ENCODE measurements at places on chromosomes 3 and 15.

GRCh38 chr3:52182196-52182595 is 15.8 kb upstream of the ALAS1 start:
- DNase-seq = no peak

GRCh38 chr3:158794936-158795518 is 6.8 kb upstream of the MFSD1 start:
- DNase-seq = no peak

GRCh38 chr3:120625159-120625586 is 29.0 kb downstream of the NDUFB4 start:
- DNase-seq = no peak

- no peak for DNase-seq
Observed at GRCh38 chr15:51842852-51843737, 13.6 kb downstream of the TMOD3 start.

GRCh38 chr15:36478561-36478960 is 100.9 kb upstream of the CDIN1 start:
- DNase-seq = no peak

- peak; percentile 15 for DNase-seq
Observed at GRCh38 chr3:88219138-88219792, 69.5 kb downstream of the C3orf38 start.

GRCh38 chr15:52783191-52783829 is 6.8 kb downstream of the ONECUT1 start:
- no peak for DNase-seq

- DNase-seq = no peak
Observed at GRCh38 chr3:117756563-117756962, 1047.0 kb downstream of the TUSC7 start.

GRCh38 chr3:135927155-135927554 is 38.4 kb upstream of the PPP2R3A start:
- no peak for DNase-seq

DNA sequence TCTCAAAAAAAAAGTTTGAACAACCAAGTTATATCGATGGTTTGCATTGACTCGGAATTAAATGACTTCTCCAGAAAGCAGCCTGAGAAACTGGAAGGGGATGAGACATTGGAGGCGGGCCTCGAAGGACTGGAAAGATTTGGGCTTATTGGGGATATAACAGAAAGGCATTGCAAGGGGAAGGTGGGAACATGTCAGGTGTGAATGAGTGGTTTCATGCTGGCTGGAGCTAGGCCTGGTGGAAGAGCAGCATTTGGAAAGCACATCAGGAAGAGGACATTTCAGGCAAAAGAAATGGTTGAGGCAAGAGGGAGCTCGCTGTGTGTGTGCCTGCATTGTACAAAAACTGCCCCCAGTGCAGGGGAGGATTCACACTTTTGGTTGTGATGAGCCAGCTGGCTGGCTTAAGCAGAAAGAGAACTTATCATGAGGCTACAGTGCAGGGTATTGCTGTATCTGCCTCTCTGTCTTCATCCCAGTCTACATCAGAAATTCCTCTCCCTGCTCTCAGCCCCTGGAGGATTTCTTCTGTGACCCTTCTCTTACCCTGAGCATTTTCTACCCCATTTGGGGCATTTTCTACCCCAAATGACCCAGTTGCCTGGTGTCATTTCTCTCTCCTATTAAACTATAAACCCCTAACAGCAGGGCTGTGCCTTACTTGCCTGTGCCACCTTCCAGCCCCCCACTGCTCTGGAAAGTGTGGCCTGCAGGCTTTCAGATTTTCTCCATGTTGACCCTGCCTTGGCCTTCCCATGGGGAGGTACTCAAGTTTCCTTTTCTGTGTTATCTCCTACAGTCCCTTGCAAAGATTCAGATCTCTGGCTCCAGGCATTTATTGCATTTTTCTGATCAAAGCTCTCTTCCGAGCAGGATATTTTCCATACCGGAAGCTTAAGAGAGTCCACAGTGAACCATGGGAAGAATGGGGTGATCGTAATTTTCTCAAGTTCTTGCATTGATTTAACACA is 64.4 kb upstream of the FLNB start:
- DNase-seq = no peak

DNA sequence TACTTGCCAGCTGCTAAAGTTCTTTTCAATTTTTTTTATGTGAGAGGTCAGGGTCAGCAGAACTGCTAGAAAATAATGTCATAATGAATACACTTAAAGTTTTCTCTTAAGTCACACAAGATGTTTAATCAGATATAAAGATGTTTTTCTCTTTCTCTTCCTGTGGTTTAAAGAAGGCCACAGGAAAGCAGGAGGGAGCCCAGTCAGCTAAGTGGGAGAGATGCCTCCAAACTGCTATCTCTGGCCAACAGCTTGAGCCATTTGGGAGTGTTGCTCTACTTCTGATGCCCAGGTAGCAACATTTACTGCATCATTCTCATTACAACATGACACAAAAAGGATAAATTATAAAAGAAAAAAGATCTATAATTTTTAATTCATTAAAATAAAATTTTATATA is 45.7 kb upstream of the NLGN1 start:
- no peak for DNase-seq

GRCh38 chr15:75565062-75565970 is 13.8 kb downstream of the PTPN9 start:
- no peak for DNase-seq

DNA sequence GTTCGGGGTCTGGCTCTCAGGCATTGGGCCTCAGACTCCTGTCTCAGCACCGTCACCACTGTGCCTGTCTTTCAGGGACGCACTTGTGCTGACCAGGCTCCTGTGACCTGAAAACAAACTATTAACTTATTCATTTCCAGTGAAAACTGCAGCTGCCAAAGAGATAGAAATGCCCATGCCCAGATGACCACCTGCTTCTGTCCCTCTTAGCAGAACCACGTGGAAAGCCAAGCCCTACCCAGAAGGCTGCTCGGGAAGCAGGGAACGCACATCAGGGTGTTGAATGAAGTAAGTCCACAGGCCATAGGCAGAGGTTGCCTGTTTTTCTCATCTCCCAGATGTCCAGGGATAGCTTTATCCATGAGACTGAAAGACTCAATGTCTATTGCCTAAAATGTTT is 219.3 kb downstream of the EBLN2 start:
- no peak for DNase-seq

DNA sequence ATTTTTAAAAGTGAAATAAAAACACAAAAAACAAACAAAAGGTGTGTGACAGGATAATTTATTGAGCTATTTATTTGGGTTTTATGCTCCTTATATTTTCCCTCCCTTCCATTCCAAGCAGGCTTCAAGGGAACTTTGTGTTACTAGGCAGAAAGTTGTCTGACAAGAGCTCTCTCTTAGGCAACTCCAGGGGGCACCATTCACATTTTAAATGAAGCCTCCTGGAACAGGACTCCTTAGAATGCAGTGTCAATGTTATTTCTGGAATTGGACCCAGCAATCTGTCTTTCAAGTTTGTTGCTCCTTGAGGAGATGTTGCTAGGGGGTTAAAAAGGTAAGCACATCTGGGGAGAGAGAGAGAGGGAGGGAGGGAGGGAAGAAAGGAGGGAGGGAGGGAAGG is 5.4 kb upstream of the RFX7 start:
- DNase-seq = no peak

DNA sequence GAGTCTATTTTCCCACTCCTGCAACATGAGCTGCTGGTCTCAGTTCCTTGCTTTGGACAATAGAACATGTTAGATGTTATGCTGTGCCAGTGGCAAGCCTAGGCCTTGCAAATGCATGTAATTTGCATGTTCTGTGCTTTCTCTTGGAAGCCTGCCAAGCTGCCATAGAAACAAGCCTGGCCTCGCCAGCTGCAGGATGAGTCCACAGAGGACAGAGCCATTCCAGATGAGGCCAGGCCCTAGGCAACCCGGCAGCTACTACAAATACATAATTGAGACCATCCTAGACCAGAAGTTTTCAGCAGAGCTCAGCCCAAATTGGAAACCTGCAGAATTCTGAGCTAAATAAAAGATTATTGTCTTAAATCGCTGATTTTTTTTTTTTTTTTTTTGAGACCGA is 39.6 kb downstream of the TRIM69 start:
- DNase-seq = no peak

GRCh38 chr3:111471831-111472230 is 70.2 kb upstream of the CD96 start:
- no peak for DNase-seq

DNA sequence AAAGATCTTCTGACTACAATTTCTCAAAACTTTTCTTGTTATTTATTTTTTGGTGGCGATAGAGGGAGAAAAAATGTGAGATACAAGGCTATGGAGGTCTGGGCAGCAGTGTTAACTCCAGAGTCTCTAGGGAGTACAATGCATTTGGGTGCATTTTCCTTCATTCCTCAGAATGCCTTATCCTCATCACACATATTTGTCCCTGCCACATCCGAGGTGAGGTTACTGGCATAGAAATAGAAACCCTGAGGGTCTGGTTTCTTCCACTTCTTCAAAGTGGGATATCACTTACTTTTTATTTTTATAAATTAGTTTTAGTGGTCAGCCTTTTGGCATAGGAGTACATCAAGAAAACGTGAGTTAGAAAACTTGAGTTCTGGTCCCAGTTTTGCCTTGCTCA is 150.4 kb downstream of the TIGIT start:
- no peak for DNase-seq
